ENCODE measurements at places on chromosomes 1 and 21.

GRCh38 chr1:233435622-233436021 is 108.1 kb downstream of the MAP3K21 start:
- DNase-seq, result no peak

GRCh38 chr1:23224739-23225648 is 7.7 kb upstream of the HTR1D start:
- no peak for DNase-seq

GRCh38 chr1:31483012-31483946 is 70.3 kb downstream of the SERINC2 start:
- DNase-seq, result no peak

DNA sequence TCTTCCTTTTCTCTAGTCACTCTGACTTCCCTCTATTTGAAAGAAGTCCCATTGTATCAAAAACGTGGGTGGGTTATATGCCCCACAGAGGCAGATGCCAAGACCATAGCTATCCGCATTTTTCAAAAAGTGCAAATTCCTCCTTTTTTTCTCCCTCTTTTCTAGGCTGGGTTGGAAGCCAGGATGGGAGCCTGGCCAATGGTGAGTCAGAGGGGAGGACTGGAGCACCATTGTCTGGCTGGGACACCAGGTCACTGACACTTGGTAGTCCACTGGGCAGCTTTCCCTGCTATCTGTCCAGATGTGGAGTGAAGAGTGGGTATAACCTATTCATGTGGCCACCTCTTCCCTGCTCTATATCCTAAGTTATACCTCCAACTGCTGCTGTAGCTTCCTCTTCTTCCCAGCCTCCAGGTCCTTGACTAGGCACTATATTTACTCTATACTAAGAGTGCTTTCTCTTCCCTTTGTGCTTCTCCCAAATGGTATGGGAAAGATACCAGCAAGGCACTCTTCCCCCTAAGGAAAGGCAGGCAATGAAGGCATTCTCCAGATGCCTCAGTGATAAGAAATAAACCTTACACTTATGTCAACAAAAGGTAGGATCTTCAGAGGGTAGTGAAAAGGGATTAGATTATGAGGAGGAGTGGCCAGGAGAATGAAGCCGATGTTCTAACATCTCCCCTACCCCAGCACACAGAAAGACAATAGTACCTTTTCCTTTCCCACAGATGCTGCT is 12.9 kb downstream of the PI4KB start:
- no peak for DNase-seq

DNA sequence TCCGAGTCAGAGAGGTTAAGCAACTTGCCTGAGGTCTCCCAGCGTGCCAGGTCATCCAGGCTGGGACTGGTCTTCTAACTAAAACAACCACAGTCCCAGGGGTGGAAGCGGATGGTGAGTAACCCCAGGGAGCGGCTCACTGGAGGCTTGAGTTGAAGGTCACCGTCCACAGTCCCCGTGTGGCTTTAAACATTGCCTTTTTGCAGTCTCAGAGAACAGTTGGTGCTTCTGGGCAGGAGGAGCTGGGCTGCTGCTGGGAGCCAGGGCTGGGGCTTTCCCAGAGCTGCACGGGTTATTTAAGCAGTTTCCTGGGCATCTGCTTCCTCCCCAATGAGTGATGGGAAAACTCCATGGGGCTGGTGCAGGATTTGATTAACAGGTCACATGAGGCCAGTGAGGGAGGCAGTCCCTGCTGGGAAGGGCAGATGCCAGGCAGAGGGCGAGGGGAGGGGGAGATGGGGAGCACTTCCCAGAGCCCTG is 12.3 kb downstream of the ARHGEF10L start:
- no peak for DNase-seq

- DNase-seq, result no peak
Observed at GRCh38 chr1:225155555-225155954, 226.1 kb downstream of the DNAH14 start.

- no peak for DNase-seq
Observed at GRCh38 chr1:171817511-171818265, 23.6 kb upstream of the DNM3 start.

DNA sequence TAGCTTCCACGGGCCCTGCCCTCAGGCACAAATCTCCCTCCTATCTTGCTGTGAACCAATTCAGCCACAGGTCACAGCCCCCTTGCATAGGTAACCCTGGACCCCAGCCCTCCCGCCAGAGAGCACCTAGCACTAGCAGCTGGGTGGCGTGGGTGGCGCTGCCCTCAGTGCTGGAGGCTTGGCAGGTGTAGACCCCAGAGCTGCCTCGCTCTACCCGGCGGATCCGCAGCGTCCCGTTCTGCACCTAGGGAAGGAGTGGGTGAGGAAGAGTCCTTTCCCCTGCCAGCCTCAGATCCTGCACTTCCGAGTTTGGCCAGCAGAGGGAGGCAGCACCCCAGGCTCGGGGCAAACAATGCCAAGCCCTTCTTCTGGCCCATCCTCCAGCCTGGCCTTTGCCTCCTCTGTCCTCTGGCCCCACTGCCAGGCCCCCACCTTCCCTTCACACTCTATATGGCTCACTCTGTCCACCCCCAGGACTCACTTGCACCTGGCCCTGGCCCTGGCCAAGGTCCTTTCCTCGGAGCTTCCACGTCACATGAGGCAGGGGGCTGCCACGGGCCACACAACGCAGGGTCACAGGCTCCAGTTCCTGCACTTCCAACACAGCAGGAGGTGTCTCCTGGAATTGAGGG is 9.0 kb downstream of the IGSF9 start:
- peak; percentile 79 for DNase-seq

DNA sequence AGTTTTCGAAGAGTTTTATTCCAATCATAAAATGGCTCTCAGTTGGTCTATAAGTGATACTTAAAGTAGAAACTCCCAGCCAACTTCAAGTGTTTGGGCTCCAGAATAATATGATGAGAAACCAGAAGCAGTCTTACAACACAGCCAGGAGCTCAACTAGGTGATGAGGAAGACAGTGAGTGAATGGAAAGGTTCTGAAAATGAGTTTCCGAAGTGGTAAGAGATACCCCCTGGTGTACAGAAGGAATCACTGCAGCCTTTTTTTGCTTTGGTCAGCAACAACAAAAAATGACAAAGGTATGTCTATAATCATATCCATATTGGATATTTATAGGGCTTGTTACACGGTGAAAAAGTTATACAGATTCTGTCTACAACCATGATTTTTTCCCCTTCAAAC is 16.5 kb downstream of the KRTAP19-1 start:
- no peak for DNase-seq

DNA sequence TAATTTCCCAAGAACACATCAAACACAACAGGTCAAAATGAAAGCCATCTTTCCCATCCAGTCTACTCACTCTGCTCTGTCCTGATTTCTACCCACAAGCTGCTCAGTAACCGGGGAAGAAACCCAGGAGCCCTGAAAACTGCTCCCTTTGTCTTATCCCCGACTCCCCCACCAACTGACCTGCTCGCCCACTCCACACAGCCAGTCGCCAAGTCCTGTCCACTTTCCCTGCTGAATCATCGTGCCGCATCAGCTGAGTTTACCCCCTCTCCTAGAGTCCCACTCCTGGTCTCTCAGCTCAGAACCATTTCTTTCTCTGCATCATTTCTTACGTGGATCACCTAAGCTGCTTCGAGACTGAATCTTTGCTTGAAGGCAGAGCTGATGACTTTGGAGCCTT is 11.2 kb upstream of the RCAN1 start:
- no peak for DNase-seq

DNA sequence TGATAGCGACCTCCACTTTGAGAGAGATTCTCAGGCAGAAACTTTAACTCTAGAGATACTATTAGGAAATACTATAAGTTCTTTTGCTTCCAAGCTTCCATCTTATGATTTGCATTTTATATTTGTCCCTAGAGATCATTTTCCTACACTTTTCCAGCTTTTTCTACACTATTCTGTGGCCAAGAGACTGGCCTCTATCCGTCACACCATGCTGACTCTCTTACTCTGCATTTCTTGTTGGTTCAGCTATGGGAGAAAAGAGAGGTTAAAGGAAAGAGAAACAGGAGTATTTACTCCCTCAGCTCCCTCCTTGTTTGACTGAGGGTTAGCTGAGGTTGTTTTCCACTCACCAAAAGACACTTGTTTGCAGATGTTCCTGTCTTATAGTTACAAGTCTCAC is 665.6 kb upstream of the CXADR start:
- DNase-seq, result no peak

DNA sequence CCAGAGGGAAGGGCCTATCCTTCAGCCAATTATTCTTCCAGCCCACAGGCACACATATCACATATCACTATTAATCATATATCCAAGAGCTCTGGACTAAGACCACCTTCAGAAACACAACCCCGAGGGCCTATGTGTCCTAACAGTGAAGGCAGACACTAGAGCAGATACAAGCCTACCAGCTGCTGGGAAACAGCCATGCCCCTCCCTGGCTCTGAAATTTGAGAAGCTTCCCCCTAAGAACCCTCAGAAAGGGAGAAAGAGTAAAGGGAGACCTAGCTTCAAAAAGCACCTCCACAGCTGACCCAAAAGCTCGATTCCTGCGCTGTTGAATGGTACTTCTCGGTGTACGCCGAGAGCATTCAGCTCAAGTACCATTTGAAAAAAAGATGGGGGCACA is 17.4 kb downstream of the CNN3 start:
- DNase-seq, result no peak

DNA sequence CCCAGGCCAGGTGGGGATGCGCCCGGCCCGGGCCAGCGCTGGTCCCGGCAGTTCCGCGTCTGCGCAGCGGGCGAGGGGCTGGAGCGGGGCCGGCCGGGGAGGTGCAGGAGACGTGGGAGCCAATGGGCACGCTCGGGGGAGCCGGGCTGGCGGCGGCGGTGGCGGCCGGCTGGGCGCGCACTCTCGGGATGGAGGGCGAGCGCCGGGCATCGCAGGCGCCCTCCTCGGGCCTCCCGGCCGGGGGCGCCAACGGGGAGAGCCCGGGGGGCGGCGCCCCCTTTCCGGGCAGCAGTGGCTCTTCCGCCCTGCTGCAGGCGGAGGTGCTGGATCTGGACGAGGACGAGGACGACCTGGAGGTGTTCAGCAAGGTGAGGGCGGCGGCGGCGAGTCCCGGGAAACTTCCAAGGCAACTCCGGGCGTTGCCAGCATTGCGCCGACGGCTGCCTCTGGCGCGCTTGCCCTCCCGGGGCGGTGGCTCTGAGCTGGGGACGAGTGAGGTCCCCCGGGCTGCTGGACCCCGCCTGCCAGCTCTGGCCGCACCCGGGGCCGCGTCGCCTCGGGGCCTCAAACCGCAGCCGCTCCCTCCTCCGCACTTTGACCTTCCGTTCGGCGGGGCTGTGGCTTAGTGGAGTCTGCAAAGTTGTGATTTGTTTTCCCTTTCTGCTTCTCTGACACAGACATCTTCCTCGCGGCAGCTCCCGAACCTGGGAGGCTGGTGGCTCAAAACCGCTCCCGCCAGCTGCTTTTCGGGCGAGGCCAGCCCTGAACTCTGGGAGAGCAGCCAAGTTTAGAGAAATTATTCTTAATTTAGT is at the start of gene SNX7:
SNX7 (plus strand) TSS at position 178 of the 812 bp plus-strand sequence; CDS start at position 189, 11 bp downstream.
- no peak for DNase-seq

GRCh38 chr1:165857046-165857801 is 29.8 kb downstream of the UCK2 start:
- no peak for DNase-seq

- DNase-seq, result no peak
Observed at GRCh38 chr1:53112271-53112774, 30.1 kb downstream of the SLC1A7 start.

DNA sequence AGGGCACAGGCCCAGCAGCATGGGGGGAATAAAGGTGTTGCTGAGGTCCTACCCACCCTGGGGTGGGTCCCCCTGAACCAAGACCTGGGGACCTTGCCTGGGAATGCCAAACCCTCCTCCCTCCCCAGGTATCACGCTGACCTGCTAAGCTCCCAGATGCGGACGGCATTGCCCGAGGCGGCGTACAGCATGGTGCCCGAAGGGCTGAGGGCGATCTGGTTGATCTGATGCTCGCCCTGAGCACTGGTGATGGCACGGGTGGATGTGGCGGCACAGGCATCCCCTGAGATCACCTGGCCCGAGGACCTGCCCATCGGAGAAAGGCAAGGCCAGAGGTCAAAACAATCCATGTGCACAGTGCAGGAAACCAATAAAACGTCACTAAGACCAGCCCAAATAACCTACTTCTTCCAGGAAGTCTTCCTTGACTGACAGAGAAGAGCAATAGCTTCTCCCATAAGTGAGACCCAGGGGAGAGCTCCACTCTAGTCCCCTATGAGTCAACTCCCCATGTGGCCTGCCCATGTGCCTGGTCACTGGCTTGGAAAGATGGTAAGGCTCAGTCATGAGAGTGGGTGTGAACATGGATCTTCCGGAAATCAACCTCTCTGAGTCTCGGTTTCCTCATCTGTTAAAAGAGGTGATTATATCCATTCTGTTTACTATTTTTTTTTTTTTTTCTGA is 46.3 kb downstream of the KIF21B start:
- DNase-seq, result no peak

DNA sequence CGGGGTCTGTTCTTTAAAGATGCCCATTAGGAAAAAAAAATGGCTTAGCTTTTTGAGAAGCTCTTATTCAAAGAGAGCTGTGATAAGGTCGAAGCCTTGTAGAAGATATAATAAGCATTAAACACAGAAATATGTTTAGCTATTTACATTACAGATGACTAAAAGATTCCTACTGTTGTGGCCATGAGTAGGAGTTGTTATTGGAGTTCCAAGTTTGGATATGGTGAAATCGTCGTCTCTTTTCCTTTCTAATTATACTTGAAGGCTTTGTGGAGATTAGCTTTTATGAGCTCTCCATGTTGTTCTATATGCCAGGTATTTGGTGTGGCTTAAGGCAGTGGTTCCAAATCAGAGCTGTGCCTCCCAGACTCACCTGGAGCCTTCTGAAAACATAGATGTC is 79.9 kb upstream of the LAMC2 start:
- DNase-seq, result no peak

GRCh38 chr1:205256951-205257625 is 29.3 kb downstream of the TMCC2 start:
- no peak for DNase-seq

DNA sequence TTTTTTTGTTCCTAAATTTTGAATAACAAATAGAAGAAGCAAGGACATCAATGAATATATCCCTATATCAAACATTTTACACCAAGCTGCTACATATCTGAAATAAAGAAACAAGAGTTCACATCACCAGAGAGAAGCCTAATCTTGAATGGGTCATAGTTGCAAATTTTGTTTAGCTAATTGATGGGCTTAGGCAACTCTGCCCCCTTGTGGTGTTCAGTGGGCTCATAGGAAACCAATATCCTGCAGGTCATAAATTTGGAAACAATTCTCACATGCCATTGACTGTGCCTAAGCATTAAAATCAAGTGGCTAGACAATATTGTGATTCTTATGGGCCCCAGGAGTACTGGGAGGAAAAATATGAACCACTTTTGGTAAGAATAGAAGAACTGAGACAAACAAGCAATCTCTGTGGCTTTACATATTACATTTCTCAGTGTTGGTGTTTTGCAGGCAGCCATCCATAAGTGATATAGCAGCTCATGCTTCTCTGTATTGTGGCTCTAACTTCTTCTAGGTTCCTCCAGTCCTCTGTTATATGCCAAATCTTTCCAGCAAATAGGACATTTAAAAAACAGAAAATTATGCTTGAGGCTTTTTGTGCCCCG is 1262.8 kb upstream of the PRMT6 start:
- DNase-seq, result no peak

DNA sequence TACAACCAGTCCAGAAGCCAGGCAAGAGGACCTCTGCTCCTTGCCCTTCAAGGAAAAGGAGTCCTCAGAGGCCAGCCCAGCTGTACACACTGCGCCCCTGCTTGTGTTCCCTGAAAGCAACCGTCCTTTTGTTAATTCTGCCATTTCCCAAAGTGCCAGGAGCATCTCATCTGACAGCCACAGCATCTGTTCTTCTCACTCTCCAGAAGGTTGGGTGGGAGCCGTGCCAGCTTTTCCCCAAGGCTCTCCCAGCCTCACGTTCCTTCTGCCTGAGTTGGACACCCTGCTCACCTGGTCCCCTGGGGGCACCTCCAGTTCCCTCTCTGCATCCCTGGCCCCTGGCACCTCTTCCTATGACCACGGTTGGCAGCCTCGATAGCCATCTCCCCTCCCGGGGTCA is 10.5 kb upstream of the CNTN2 start:
- no peak for DNase-seq

Data from activated naive CD4-positive, alpha-beta T cell (primary cell).